ENCODE measurements at places on chromosomes 13 and 19.

DNA sequence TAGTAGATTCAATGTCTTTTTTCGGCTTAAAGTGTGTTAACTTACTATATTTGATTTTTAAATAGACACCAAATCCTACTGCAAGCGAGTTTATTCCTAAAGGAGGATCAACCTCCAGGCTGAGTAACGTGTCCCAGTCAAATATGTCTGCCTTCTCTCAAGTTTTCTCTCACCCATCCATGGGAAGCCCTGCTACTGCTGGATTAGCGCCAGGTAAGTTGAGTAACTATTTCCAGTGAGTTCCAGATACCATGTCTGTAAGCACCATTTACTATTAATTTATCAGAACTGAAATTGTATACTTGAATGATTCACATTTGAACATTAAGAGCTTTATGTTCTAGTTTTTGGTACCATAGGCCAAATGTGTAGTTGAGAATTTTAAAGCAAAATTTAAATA is 81.8 kb downstream of the PAN3 start:
- no peak for DNase-seq

DNA sequence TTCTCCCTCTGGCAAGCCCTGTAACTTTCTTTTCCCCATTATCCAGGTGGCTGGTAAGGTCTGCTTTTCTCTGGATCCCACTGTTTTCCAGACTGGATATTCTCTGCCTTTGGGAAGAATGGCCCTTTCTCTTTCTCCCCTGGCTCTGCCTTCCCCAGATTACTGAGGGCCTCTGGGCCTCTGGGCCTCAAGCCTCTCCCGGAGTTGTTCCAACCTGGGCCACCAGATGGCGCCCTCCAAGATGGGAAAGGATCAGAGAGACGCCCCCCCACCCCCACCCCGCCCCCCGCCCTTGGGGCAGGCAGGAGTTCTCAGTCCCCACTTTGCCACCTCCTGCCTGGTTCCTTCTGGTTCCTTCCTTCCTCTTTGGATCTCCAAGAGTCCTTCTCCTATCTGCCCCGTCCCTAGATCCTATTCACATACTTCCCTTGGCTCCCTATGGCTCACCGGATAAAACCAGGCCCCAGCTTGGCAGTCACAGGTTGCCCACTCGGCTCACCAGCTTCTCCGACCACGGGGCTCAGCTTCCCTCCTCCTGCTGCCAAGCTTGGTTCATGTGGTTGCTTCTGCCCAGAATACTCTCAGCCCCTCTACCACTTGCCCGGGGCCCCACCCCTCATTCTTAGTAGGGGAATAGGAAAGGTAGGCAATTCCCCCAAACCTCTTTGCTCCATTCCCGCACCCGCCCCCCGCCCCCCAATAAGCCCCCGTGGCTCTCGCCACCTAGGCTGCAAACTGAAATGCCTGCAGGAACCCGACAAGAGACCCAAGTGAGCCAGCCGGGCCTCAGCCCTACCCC is 13.1 kb downstream of the EPS8L1 start:
- DNase-seq, result peak; percentile 85

- no peak for DNase-seq
These were observed 1.3 kb downstream of the MEIS3 start for GRCh38 chr19:47417746-47418691.

DNA sequence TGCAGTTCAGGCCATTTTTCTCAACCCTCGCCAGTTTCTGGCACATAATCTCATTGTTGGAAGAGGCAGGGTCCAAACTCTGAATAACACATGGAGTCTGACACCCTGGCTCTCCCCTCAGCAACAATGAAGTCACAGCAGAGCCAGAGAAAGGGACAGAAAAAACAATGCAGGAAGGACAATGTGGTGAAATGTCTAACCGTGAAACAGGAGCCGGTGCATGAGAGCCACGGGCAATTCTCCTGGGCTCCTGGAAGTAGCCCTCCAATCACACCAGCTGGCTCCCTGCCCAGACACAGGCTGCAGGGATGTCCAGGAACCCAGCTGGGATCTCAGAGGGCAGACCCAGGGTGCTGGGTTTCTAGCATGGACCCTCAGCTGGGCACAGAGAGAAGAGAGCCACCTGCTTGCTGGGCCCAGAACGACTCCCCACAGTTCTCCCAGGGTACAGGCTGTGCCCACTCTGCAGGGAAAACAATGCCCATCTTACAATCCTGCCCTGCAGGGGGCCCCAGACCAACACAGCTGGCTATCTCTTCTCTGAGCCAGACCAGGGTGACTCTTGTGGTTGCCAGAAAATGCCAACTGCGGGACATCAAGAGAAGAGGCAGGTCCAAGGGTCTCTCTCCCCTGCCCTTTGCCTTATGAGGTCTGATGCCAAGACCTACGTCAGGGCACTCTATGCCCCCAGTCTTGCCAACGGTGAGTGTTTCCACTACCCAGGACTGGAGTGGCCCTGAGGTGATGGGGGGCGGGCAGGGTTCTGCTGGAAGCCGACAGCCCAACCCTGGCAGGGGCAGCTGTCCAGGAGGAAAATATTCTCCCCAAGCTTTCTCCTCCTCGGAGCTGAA is 64.5 kb downstream of the CEBPG start:
- DNase-seq, result peak; percentile 14

- DNase-seq, result no peak
These were observed 47.6 kb downstream of the N4BP2L2 start for GRCh38 chr13:32491028-32491427.

GRCh38 chr19:8615813-8616596 is 5.5 kb upstream of the ADAMTS10 start:
- peak; percentile 79 for DNase-seq

All from activated naive CD4-positive, alpha-beta T cell treated with anti-CD3 and anti-CD28 coated beads, Interleukin-2, amount 10 ng/mL, durations not matched to agents 7 days and 5 days (primary cell).